ENCODE measurements at places on chromosomes 3 and 15.

DNA sequence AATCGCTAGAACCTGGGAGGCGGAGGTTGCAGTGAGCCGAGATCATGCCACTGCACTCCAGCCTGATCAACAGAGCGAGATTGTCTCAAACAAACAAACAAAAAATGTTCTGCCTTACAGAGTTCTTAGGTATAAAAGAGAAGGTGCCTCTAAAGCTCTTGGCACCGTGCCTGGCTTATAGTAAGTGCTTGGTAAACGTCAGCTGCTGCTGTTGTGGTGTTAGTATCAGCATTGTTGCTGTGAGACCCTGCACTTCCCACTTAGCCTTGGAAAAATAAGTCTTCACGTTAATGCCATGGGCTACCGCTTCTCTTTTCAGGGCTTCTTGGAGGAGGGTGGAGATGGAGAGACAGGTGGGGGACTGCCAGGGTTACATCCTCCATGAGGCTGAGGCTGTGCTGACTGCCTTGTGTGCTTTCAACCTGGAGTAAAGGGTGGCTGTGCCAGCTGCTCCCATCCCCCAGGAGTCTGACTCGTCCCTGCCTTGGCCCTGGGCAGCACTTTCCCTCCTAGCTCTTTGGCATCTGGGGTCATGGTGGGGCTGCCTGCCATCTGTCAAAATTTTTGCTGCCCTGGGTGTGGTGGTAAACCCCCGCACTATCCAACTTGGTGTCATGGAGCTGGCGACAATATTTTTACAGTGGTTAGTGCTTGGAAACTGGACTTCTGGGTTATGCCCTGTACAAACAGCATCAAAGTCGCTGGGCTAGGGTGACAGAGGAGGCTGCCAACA is 17.8 kb downstream of the FLNB start:
- no peak for DNase-seq

DNA sequence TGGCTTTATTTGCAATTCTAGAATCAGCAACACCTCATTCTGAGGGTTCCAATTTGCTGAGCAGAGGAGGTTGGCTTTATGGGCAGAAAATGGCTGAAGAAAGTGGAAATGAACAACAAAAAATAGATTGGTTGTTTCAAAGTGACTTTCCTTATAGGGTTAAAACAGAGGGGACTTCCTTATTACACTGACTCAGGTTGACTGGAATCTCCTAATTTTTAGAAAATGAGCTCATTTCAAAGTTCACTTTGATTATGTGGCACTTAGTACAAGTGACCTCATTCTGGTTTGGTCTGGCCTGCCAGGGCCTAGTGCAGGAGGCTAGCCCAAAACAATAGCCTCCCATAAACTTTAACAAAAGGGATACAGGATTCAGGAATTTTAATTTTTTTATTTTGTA is 41.4 kb downstream of the NFKBIZ start:
- no peak for DNase-seq

GRCh38 chr15:87826119-87826747 is 430.3 kb downstream of the NTRK3 start:
- DNase-seq = no peak

DNA sequence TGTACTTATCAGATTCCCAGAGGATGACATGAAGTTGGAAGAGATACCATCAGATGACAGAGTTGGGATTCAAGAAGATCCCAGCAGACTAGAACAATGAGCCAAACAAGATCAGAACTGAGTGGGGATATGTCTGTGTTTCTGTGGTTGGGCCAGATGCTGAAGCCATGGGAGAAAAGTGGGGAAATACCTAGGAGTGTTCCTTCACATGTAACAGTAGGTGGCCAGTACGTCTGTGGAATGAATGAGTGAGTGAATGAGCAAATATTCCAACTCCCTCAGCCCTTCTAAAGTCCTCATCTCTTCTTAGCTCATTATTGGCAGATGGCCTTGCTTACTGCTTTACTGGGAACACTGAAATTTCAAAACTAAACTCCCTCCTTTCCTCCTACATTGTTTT is 32.2 kb upstream of the GREM1 start:
- DNase-seq = no peak

GRCh38 chr3:191721390-191721861 is 260.5 kb downstream of the PYDC2 start:
- DNase-seq = no peak

DNA sequence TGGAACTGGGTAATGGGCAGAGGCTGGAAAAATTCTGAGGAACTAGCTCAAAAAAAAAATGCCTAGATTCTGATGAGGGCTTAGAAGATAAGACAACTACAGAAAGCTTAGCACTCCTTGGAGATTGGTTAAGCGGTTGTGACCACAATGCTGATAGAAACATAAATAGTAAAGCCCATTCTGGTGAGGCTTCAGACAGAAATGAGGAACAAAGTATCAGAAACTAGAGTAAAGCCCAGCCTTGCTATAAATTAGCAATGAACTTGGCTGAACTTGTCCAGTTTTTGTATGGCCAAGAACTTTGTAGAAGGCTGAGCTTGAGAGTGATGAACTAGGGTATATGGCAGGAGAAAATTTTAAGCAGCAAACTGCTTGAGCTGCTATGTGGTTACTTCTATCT is 25.4 kb downstream of the GOLGB1 start:
- no peak for DNase-seq

GRCh38 chr3:124986192-124987143 is 51.9 kb upstream of the MUC13 start:
- no peak for DNase-seq

GRCh38 chr3:8777978-8778267 is 8.5 kb upstream of the OXTR start:
- no peak for DNase-seq

DNA sequence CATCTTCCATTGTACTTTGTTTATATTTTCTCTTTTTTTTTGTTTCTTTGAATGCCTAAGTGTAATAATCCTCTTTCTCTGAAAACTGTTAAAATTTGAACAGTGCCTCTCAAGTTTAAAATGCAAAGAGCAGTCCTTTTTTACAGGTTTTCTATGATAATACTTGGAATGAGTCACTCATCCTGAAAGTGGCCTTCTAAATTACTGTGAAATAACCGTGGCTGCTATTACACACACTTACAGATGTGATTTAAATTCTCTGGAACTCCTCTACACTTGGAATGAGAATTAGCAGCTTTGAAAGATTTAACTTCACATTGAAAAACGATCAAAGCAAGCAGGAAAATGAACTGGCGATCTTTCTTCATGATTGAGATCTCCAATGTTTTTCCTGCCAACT is 105.9 kb downstream of the ROBO1 start:
- no peak for DNase-seq

DNA sequence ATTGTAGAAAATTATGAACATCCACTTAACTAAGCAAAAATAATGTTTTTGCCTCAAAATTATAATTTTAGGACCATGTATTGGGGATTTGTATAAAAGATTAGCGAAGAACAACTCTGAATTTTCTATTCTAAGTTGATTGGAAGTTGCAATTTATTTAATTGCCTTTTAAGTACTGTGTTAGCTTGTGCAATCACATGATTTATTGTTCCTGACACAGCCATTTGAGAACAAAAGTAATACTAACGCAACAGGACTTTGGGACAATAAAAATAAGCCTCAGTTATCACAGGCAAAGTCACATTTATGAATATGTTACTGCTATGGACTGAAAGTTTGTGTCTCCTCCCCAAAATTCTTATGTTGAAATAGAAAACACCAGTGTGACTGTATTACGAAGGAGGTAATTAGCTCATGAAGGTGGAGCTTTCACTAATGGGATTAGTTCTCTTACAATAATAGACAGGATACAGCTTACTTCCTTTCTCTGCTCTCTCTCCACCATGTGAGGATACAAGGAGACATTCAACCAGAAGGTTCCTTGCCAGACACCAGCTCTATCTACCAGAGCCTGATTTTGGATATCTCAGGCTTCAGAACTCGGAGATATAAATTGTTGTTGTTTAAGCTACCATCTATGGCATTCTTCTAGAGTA is 745.9 kb downstream of the ZBBX start:
- no peak for DNase-seq

DNA sequence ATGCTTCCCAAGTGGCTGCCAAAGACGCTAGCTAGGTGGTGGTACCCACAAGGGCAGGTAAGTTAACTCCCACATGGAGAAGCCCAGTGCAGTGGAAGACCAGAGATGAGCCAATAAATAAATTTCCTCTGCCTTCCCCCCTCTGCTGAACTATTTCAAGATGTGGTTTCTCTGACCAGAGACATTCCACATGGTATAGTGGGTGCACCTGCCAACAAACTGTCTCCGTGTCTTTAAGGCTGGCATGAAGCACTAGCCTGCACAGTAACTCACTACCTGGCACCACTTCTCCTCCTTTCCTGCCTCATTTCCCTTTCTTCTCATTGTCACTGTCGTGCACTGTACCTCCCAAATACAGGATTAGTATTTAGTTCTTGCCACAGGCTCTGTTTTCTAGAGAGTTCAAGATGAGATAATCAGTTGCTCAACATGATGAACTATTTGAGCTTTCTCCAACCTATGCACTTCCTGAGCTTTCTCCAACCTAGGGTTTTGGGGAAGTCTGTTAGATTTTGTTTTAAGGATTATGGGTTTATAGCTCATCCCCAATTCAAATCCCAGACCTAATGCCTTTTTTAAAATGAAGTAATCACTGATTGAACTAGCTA is 8.4 kb upstream of the CRTAP start:
- no peak for DNase-seq

- DNase-seq = no peak
Measured at GRCh38 chr3:180646187-180646790, 33.0 kb downstream of the CCDC39 start.

DNA sequence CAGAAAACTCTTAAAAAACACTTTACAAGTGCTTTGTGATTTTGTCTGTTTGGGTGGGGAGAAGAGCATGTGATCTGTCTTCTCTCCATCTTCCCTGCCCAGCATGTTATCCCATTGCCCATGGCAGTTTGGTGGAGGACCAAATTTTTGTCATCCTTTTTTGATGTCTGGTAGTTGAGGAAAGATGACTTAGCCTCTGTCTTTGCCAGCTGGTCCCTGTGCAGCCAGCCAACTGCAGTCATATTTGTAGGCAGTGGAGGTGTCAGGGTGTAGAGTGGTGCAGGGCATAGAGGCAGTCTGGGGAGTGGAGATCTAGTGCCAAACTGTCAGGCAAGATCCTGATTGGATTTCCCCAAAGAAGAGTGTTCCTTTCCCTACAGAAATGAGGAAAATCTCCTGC is 40.7 kb downstream of the GASK1A start:
- DNase-seq = no peak

DNA sequence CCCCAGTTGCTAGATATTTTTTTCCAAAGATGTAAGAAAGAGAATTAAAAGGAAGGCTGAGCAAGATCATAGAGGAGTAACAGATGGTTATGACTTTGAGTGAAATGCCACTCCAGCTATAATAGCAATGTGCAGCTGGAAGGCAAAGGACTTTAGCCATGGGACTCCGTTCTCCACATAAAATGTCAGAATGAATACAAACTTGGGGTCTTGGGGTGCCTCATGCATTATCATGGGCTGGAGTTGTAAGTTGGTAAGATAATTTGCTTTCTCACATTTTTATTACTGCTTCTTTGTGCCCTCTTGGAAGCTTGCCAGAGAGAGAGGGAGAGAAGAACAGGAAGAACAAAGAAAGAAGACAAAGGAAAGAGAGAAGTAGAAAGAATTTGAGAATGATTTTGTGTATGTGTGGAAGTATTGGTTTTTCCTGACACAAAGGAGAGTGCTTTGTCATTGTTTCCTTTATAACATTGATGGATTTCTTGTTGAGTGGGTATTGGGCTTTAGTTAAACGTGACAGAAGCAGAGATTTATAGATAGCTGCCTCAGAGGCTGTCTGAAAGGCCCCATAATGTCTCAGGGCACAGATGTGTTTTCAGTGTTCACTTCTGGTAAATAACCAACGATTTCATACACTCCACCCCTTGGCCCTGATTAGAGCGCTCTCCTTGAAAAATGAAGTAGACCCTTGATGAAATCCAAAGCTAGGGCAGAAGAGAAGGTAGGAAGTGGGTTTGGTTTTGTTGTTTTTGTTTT is 715.3 kb downstream of the NR2F2 start:
- no peak for DNase-seq

GRCh38 chr3:138078096-138078495 is 37.3 kb downstream of the DZIP1L start:
- no peak for DNase-seq

DNA sequence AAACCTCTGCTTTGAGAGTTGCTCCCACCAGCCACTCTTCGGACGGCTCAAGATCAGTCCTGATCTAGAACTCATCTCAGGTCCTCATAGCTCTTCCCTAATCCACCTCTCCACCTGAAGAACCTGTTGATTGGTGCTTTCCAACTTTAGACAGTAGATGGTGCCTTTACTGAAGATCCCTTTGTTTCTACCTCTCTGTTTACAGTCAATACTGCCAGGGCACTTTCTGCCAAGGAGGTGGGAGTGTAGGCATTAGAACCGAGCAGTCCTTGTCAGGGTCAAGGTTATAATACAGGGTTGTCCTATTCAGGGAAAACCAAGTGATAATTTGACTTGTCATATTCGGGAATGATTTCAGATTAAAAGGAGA is 1.2 kb downstream of the CGNL1 start:
- no peak for DNase-seq

GRCh38 chr3:133476971-133477375 is 77.1 kb downstream of the BFSP2 start:
- DNase-seq = peak; percentile 28

GRCh38 chr3:157499342-157499963 is 3.8 kb downstream of the VEPH1 start:
- no peak for DNase-seq

GRCh38 chr3:186128158-186128557 is 19.3 kb upstream of the ETV5 start:
- no peak for DNase-seq

DNA sequence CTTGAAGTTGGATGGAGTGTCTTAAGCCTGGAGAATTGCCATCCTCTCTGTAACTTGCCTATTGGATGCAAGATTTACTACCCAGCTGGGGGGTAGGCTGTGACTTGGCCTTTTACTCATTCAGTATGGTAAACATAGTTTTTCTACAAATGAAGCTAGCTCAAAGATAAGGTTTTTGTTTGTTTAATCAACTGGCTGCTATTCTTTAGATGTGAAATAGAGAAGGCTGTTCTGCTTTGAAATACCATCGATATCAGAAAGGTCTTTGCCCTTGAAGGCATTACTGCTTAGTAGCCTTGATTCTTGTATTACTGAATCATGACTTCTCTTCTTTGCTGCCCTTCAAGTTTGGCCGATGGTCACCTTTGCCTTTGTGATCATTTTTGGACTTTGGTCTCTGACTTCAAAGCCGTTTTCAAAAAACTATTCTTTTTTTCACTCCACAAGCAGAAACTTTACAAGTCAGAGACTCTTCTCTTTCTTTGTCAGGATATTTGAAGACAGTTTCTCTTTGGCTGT is 83.1 kb downstream of the GAP43 start:
- DNase-seq = no peak
